Activated CD4-positive, CD25-positive, alpha-beta regulatory T cell treated with anti-CD3 and anti-CD28 coated beads, Interleukin-2, amount 50 U/mL, for 72 hours (primary cell): ENCODE measurements at places on chromosomes 5 and 9.

DNA sequence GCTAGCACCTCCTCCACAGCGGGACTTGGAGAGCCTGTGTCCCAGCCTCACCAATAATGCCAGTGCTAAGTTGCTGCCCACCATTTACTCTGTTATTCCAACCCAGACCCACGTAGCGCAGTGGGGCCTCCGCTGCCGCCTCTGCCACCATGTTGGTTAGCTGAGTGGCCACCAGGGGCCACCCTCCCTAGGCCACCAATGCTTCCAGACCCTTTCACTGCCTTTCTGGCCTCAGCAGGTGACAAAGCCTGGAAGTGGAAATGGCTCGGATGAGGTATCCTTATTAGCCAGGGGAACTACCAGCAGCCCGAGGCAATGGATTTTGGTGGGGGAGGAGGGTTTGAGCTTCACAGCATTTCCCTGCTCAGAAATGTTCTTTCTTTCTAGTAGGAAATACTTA lies 110.1 kb downstream of the OSTF1 start:
- no peak for DNase-seq

GRCh38 chr5:143262393-143263174 lies 140.9 kb downstream of the NR3C1 start:
- DNase-seq: no peak

DNA sequence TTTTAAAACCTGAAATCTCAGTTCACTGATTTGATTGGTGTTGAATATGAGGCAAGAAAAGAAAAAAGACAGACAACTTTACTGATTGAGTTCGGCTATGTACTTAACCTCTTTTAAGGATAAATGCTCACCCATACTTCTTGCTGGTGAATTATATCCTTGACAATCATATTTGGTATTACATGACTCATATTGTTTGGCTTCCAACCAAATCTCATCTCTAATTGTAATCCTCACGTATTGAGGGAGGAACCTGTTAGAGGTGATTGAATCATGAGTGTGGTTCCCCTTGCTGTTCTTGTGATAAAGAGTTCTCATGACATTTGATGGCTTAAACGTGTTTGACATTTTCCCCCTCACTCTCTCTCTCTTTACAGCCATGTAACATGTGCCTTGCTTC lies 255.6 kb upstream of the IZUMO3 start:
- DNase-seq: no peak

- no peak for DNase-seq
Measured at GRCh38 chr5:127602896-127603844, 45.7 kb upstream of the CTXN3 start.

GRCh38 chr5:159548517-159548916 lies 218.2 kb upstream of the IL12B start:
- DNase-seq: no peak

DNA sequence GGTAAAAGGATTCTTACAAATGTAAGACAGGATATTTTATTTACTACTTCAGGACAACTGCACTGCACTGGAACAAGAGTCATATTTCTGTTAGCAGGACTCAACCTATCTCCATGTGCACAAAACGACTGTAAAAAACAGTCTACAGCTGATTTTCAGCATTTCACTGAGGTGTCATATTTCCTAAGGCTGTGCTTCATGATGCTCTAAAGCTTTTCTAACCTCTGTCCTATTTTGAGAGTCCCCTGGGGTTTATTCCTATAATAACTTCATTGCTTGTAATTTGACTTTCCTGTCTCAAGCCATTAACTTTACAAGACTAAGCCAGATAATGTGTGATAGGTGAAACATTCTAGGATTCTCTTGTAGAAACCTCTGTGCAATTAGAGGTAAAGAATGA lies 472.3 kb downstream of the HINT1 start:
- DNase-seq: no peak

DNA sequence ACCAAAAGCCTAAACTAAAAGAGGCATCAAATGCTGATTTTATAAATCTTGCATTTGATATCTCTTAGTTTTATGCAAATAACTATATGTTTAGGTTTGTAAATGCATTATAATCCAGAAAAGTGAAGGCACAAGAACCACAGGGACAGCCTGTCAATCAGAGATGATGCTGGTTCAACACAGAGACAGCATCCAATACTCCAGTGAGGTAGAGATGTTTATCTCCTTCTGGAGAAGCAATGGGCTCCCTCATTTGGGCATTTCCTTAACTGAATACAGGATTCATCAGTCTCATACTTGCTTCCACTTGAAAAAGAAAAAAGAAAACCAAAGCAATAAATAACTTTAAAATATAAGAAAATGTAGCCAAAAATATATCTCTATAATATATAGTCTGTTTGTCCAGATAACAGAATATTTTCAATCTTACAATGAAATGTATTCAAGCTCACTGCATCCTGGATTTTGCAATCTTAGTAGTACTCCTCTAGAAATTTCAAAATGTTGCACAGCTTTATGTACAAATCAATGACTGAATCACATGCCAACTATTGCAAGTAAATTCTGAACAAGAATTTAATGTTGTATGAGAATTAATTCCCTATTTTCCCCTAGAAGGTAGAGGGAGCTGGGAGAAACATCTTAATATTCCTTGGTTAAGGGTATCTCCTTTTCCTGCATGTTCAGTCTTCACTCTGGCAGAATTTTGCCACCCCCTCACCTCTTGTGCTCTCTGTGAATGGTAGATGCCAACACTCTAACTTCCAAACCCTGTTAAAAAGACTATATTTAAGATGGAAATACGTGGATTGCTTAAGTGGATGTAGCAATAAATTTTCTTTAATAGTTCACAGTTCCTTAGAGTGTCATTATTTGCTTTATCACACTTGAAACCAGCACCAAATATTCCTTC lies 191.1 kb upstream of the GAS1 start:
- no peak for DNase-seq

DNA sequence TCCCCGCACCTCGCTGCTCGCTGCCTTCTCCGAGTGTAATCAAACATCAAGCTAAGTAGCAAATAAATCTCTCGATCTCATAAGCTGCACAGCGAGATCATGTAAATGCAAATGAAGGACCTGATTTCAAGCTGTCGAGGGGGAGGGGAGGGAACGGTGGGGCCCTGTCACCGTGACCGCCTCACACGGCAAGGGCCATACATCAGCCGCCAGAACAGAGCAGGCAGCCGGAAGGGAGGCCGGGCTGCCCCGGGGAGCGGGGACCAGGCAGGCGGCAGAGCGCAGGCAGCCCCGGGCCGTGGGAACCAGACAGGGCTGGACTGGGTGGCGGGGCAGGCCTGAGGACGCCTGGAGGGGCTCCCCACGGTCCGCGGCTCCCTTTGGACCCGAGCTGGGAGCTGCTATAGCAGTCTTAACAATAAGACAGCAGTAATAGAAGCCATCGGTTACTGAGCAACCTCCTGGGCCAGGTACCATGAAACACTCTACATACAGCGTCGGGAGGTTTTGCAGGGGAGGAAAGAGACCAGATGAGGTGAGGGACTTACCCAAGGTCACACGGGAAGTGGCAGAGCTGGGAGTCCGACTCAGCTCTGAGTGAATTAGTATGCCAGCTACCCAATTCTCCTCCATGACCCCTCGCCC lies 76.8 kb downstream of the CFAP77 start:
- DNase-seq: peak; percentile 47

DNA sequence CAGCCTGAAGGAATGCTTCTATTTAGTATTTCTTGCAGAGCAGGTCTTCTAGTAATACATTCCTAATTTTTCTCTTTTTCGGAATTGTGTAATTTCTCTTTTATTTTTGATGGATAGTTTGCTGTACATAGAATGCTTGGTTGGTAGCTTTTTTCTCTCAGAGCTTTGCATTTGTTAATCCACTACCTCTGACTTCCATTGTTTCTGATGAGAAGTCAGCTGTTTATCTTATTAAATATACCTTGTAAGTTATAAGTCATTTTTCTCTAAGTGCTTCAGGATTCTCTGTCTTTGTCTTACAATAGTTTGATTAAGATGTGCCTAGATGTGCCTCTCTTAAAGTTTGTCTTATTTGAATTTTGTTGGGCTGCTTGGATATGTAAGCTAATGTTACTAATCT lies 101.9 kb downstream of the HTR1A start:
- no peak for DNase-seq
